ENCODE measurements at places on chromosomes 4 and X.
A peak's percentile ranks its signal among the peaks of the same experiment; 100 is the strongest.

- peak; percentile 73 for DNase-seq
Observed at GRCh38 chr4:156999175-156999517, 27.5 kb upstream of the PDGFC start.

- no peak for DNase-seq
Observed at GRCh38 chr4:140157341-140157740, 3.4 kb upstream of the MAML3 start.

DNA sequence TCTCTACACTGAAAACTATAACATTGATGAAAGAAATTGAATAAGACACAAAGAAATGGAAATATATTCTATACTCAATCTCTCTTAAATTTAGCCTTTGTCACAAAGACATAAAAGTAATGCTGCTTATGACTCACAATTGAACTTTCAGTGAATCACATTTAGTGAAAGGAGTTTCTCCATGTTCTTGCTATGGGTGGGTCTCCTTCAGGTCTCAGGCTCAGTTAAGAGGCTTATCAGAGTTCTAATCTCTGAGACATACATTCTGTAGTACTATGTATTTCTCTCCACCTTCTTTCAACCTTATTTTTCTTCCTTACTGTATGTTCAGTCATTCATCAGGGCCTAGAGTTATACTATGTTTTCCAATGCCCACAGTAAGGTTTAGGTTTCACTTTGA is 220.9 kb downstream of the DTHD1 start:
- DNase-seq = no peak

- no peak for DNase-seq
Observed at GRCh38 chr4:11416071-11416766, 12.5 kb downstream of the HS3ST1 start.

- DNase-seq = no peak
Observed at GRCh38 chrX:122441451-122441850, 742.6 kb upstream of the GRIA3 start.

DNA sequence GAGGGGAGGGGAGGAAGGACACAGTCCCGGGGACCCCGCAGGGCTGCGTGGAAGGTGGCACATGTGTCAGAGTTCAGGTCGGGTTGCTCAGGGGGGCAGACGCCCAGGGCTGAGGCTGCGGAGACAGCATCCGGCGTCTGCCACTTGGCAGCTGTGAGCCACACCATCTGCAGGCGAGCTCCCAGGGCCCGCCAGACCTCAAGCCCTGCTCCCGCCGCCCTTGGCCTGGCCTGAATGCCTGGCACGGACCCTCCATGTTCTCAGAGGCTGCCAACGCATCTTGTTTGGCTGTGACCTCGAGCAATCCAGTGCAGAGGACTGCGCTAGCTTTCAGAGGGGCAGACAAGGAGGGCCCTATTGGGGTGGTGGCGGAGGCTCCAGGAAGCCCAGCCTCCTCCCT is 5.1 kb downstream of the BGN start:
- DNase-seq = no peak

DNA sequence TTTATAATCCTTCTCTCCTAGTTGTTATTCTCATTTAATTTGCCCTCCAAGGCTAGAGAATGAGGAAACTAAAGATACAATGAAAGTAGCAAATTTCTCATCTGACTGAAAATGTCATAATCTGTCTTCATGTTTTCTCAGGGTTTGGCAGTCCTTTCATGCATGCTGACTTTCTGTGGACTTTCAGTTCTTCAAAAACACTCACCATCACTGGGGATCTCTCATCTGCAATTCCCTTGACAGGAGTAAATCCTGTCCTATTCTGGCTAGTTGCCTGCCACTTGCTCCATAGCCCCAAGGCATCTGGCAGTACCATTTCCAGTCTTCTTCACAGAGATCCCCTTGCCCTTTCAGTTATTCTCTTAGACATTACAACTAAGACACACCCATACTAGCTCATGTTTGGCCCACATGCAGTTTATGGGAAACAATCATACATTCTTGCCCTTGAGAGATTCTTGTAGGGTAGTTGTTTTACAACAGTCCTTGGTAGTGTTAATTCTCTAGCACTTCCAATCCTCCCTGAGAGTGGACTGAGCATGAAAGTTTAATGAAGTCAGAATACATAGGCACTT is 449.7 kb upstream of the KLHL4 start:
- no peak for DNase-seq
